Stimulated activated CD4-positive, alpha-beta T cell treated with anti-CD3 and anti-CD28 coated beads, Interleukin-15, amount 100 ng/mL, for 1 hour (primary cell): ENCODE measurements at places on chromosomes 3 and 15.

DNA sequence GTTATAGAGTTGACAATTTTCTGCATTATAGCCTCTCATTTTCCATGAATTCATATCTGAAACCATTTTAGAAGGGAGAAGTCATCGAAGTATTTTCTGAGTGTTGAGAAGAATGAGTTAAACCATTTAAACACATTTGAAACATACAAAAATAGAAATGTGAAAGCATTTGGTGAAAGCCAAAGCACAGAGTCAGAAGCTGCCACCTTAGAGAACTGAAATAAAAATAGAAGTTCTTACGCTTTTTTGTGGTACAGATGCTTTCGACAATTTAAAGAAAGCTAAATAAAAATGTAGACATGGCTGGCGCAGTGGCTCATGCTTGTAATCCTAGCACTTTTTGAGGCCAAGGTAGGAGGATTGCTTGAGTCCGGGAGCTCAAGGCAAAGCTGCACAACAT lies 9.0 kb downstream of the FANCD2OS start:
- DNase-seq: no peak

GRCh38 chr3:52367891-52368880 lies 52.1 kb downstream of the DNAH1 start:
- no peak for DNase-seq

DNA sequence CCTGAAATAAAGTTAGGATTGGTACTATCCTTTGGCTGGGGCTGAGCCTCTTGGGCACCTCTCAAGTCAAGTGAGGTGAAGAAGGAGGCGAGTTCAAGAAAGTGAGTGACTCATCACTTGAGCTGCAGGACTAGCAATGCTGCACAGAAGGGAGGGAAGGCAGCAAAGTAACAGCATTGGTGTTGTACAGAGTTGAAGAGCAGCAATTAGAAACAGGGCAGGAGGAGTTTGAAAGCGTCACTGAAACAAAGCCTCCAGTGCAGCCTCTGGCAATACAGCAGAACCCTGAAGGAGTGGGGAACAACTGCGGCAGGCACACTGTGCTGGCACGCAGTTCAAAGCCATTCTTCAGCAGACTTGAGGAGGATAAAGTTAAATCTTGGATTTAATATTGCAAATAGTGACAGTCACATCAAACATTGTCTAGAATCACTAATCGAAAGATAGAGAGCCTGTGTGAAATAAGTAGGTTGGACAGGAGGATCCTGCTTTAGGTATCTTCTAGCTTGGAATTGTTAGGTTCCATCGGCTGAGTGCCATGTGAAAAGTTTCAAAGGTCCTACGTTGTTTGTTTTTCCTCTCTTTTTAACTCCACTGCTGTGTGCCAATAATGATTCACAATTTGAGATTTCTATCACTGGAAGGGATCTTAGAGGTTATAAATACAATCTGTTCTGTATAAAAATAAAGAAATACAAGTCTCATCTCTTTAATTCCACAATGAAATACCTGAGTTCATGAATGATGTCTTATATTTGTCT lies 479.8 kb downstream of the NAALADL2 start:
- no peak for DNase-seq

GRCh38 chr15:58483376-58483775 lies 51.6 kb downstream of the LIPC start:
- DNase-seq: no peak

DNA sequence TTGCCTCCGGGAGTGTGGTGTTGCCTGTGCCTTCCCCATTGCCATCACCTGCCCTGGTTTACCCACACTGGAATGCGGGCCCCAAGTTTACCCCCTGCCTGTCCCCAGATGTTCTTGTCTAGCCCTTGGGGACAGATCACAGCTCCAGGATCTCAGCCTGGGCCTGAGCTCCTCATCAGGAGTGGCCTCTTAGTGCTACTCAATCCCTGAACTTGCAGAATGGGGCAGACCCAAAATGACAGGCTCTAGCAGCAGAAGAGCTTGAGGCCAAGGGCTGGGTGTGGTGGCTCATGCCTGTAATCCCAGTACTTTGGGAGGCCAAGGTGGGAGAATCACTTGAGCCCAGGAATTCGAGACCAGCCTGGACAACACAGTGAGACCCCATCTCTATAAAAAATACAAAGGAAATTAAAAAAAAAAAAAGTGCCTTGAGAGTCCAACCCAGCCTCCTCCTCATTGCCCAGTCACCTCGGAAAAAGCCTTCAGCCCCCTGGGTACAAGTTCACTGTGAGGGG lies 3.8 kb downstream of the CHAC1 start:
- DNase-seq: no peak

GRCh38 chr3:41701191-41701698 lies 260.7 kb downstream of the ULK4 start:
- no peak for DNase-seq

- no peak for DNase-seq
These were observed 123.5 kb upstream of the TBL1XR1 start for GRCh38 chr3:177320765-177321247.

GRCh38 chr3:64049832-64050231 lies 26.5 kb upstream of the PSMD6 start:
- no peak for DNase-seq
